ENCODE measurements at places on chromosomes 3 and 15.

- no peak for DNase-seq
Measured at GRCh38 chr3:194162070-194162678, 26.2 kb downstream of the HES1 start.

GRCh38 chr3:33858131-33858530 is 59.7 kb downstream of the PDCD6IP start:
- DNase-seq: no peak

DNA sequence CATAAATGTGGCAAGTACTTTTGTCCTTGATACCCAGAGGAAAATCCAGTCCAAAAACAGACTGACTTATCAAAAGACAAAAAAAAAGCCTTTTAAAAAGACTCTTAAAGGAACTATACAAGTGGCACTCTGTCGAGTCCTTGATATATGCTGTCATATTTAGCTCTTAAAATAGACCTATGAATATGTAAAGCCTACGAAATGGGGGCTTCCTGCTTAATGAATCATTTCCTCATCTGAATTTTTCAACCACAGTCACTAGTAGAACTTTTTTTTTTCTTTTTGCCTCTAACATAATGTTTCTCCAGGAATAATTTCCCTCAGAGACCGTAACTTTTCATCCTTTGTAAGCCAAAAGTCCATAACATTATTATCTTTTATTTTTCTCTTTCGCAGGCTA is 95.8 kb downstream of the P3H2 start:
- no peak for DNase-seq

- no peak for DNase-seq
Measured at GRCh38 chr3:157104521-157104920, 55.4 kb downstream of the CCNL1 start.

DNA sequence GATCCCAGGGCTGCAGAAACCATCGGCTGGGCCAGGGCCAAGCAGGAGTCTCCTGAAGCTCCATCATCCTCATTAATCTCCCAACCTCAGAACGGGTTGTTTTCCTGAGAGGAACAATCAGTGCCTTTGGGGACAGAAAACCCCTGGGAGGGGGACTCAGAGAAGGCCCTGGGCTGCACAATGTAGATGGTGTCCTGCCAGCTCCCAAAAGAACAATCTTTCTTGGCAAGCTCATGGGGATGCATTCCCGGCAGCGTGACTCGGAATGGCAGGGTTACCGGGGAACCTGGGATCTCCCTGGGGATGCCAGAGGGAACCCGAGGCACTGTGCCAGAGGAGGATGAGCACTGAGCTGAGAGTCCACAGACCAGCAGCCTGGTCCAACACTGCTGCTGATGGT is 72.1 kb upstream of the ATP2B2 start:
- no peak for DNase-seq

- DNase-seq: no peak
Measured at GRCh38 chr3:143506190-143506589, 342.1 kb downstream of the SLC9A9 start.

DNA sequence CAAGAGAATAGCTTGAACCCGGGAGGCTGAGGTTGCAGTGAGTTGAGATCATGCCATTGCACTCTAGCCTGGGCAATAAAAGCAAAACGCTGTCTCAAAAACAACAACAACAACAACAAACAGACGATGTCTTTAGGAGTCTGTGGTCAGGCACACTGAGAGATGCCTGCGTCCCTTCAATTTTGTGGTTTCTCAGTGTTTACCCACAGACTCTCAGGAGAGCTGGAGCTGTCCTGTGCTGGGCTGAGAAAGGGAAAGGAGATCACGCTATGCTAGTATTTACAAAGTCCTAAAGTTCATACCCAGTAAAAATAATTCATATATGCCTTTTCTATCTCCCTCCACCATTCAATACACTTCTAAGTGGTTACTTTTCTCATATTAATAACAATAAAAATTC is 6.3 kb downstream of the LAMP3 start:
- DNase-seq: no peak

DNA sequence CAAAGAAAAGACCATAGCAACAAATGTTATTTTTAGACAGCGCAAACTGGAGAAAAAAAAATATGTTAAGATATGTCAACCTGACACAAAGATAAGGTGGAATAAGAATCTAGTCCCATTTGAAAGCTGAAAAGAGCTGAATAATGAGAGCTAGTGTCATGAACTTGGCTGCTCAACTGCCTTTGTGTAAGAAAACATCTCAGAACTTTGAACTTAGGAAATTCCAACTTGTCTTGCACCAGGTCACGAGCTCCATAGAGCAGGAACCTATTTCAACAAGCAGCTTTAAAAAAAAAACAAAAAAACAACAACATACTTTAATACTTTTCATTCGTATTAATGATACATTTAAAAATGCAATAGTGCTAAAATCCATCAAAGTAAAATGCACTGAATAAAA is 79.5 kb downstream of the ZNF280D start:
- no peak for DNase-seq

GRCh38 chr3:42071904-42072812 is 19.0 kb upstream of the TRAK1 start:
- DNase-seq: no peak

GRCh38 chr3:46553154-46553553 is 12.9 kb downstream of the LRRC2 start:
- DNase-seq: no peak

- no peak for DNase-seq
Measured at GRCh38 chr3:116445990-116446389, 703 bp upstream of the LSAMP start.

DNA sequence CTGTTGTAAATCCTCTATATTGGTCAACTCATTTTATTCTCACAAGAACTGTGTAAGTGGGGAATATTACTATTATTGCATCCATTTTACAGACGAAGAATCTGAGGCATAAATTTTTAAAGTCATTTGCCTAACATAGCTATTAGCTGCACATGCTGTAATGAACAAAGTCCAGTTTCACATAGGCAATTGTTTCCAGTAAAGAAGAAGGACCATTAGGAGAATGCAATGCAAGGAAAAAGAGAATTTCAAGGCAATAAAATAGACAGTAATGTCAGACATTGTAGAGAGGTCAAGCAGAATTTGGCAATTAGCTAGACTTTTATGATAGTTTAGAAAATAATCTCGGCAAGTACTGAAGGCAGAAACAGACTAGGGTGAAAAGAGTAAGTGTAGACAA is 578.7 kb upstream of the NECTIN3 start:
- no peak for DNase-seq

DNA sequence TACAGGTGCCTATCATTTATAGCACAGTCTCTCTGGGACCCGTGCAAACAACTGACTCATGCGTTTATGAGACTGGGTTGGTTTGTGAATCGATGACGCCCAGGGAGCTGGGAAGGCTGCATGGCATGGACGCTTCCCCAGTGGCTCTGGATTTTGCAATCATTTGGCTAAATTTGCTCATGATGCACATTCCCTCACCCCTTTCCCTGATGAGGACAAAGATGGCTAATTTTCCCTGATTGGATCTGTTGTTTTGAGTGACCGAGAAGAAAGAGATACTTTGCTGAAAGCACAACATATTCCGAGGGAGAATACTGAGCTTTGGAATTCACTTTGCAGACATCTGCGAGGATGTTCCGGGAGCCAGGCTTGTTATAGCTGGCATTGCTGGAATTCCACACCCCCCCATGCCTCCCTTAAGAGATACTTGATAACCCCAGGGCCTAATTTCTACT is 51.1 kb downstream of the CGNL1 start:
- no peak for DNase-seq

DNA sequence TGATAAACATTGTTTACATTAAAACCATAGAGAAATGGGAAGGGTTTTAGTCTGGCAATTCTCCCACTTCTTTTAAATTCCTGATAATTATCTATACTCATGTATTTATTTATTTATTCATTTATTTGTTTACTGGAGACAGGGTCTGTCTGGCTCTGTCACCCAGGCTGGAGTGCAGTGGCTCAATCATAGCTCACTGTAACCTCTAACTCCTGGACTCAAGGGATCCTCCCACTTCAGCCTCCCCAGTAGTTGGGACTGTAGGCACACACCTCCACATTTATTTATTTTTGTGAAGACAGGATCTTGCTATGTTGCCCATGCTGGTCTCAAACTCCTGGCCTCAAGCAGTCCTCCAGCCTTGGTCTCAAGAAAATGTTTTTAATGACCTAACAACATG is 2.5 kb upstream of the AEN start:
- DNase-seq: no peak

GRCh38 chr3:13552857-13553652 is 4.1 kb downstream of the FBLN2 start:
- no peak for DNase-seq

DNA sequence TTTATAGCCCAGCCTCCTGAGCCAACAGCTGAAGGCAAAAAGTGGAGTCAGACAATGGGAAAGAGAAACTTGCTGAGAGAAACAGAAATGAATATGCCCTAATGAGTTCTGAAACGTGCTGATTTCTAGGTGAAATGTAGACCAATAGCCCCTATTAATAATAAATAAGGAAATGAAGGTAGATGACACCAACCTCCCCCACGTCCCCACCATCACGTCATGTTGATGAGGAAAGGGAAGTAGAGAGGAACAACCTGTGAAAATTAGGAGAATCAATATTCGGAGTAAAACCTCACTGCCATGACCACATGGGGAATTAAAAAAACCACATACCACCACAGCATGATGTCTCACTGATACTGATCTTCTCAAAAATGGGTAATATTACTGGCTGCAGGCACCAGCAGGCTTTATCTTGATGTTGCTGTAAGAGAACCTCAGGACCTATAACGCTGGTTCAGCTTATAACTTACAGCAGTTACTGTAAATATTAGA is 64.0 kb downstream of the KAT2B start:
- peak; percentile 63 for DNase-seq

DNA sequence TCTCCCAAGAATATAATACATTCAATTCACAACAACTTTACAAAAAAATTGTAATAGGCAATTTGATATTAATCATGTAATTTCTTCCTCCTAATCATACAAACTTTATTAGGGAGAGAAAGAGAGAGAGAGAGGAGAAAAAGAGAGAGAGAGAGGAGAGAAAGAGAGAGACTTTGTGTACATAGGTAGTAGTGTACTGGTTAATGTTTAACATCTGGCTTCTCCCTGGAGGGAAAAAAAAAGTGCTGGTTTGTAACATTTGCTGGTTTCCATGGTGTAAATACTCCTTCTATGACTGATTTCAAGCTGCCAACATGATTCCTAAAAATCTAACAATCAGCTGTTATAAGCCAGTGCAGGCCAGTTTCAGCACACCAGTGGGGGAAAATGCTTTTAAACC is 98.0 kb upstream of the ARHGEF26 start:
- DNase-seq: no peak

GRCh38 chr3:57917601-57918000 is 90.6 kb upstream of the FLNB start:
- no peak for DNase-seq

GRCh38 chr3:192487033-192487432 is 240.3 kb downstream of the FGF12 start:
- DNase-seq: no peak

GRCh38 chr3:158091531-158091930 is 14.7 kb downstream of the SHOX2 start:
- no peak for DNase-seq

DNA sequence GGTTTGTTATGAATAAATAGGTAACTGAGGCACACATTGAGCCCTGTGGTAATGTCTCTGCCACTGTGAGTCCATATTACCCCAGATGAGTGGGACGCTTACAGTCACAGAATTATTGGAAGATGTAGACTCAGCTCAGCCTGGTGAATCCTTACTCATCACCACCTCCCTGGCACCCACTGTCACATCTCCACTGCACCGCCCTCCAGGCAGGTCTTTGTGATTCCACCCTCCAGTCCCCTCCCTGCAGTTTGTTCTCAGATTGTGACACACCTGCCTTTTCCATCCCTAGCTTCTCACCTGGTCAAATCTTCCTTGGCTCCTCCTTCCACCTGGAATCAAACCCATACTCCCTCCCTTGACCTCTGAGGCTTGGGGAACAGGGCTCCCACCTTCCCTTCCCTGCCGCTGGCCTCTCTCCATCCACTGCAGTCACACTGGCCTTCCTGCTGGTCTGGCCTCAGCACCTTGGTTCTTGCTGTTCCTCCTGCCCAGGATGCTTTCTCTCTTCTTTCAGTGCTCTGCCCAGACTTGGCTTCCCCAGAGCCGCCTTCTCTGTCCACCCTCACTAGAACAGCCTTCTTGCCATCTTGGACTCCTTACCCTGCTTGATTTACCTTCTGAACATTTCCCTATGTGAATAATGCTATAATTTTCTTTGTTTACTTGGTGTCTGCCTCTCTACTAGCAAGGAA is 9.4 kb downstream of the SLC6A20 start:
- no peak for DNase-seq

DNA sequence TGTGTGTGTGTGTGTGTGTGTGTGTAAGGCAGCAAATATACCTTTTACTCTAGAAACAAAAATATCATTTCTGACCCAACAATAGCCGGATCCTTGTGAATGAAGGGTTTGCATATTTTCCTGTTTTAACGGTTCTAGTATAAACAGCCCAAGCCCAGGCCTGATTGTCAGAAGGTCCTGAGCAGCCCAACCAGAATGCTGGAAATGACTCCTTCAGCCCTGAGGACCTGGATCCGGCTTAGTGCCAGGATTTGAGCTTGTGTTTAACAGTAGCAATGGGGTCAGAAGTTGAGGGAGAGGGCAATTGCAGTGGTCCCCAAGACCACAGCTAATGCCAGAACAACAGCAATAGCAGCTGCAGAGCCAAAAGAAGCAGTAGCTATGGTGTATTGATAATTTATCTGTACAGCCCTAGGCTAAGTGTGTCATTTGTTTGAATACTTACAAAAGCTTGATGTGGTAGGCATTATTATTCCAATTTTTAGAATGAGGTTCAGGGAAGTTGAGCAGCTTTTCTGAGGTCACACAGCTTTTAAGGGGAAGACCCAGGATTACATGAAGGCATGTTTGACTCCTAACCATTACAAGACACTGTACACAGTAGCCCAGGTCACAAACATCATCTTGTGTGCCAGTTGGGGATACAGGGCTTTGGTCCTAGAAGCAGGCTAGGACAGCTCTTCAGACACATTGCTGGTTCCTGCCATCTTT is 12.8 kb downstream of the FOXL2 start:
- no peak for DNase-seq

GRCh38 chr15:94077938-94078337 is 153.4 kb upstream of the MCTP2 start:
- DNase-seq: no peak

GRCh38 chr3:188863999-188864406 is 307.8 kb upstream of the TPRG1 start:
- DNase-seq: no peak

DNA sequence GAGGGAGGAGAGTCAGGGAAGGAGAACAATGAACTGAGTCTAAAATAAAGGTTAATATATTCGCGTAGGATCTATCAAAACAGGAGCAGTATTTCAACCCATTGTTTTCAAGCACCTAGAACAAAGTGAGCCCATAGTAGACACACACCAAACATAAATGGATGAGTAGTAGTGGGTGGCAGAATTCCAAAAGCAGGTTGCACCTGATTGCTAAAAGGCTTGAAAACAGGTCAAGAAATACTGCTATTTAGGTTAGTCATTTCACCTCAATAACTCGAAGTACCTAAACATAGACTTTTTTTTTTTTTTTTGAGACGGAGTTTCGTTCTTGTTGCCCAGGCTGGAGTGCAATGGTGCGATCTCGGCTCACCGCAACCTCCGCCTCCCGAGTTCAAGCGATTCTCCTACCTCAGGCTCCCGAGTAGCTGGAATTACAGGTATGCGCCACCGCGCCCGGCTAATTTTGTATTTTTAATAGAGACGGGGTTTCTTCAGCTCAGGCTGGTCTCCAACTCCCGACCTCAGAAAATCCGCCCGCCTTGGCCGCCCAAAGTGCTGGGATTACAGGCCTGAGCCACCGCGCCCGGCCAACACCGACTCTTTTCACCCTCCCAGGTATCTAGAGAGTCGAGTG is 855 bp upstream of the ABHD5 start:
- no peak for DNase-seq

GRCh38 chr3:171797265-171797679 is 13.0 kb downstream of the PLD1 start:
- no peak for DNase-seq

Data from stimulated activated CD4-positive, alpha-beta T cell treated with anti-CD3 and anti-CD28 coated beads, Interleukin-15, amount 100 ng/mL, for 24 hours (primary cell).